Right renal pelvis (tissue), 4 donors: ENCODE measurements at places on chromosomes 16 and 17. TPM values are rescaled to one million over a fixed set of nuclear protein-coding genes. Genes with fewer than 3 reads are reported as not detected.

The HSPB9 gene
- 0.31 TPM for polyA plus RNA-seq

The GCGR gene
- 13.0 TPM for polyA plus RNA-seq

The ADAMTS18 gene
- 6.2 TPM for polyA plus RNA-seq

The TBX6 gene
- 1.1 TPM for polyA plus RNA-seq

The KRT24 gene
- polyA plus RNA-seq: 0.04 TPM

The DNAH9 gene
- 5.2 TPM for polyA plus RNA-seq

The CCL4 gene
- polyA plus RNA-seq: 1.6 TPM

The RAB34 gene
- polyA plus RNA-seq: 196 TPM

The NKD1 gene
- polyA plus RNA-seq: 11.5 TPM

The ASB16 gene
- 1.8 TPM for polyA plus RNA-seq

The DDX19B gene
- polyA plus RNA-seq: 40.2 TPM

The CCDC154 gene
- polyA plus RNA-seq: 3.0 TPM

The ZNF423 gene
- polyA plus RNA-seq: 26.0 TPM

The CLEC18B gene
- 91.0 TPM for polyA plus RNA-seq

The ZFPM1 gene
- 3.4 TPM for polyA plus RNA-seq

The KRTAP2-3 gene
- polyA plus RNA-seq: not detected

The ATP1B2 gene
- 26.1 TPM for polyA plus RNA-seq

The HIC1 gene
- 20.2 TPM for polyA plus RNA-seq

The CD79B gene
- 2.3 TPM for polyA plus RNA-seq

The PRAC1 gene
- not detected for polyA plus RNA-seq

The PPP1R27 gene
- 0.18 TPM for polyA plus RNA-seq

The ABCC12 gene
- polyA plus RNA-seq: not detected

The HOXB2 gene
- polyA plus RNA-seq: 60.3 TPM

The SLC38A8 gene
- not detected for polyA plus RNA-seq

The KRT39 gene
- polyA plus RNA-seq: not detected

The TNFSF12 gene
- polyA plus RNA-seq: 29.2 TPM

The ALOX15B gene
- polyA plus RNA-seq: 0.91 TPM

The FOXJ1 gene
- 19.9 TPM for polyA plus RNA-seq

The CDH13 gene
- polyA plus RNA-seq: 15.6 TPM

The KRT9 gene
- polyA plus RNA-seq: not detected

The FLYWCH1 gene
- polyA plus RNA-seq: 20.5 TPM

The PDILT gene
- polyA plus RNA-seq: 0.09 TPM

The PTX4 gene
- not detected for polyA plus RNA-seq

The NLRC3 gene
- 2.0 TPM for polyA plus RNA-seq
